ENCODE measurements at places on chromosomes 1 and 21.

DNA sequence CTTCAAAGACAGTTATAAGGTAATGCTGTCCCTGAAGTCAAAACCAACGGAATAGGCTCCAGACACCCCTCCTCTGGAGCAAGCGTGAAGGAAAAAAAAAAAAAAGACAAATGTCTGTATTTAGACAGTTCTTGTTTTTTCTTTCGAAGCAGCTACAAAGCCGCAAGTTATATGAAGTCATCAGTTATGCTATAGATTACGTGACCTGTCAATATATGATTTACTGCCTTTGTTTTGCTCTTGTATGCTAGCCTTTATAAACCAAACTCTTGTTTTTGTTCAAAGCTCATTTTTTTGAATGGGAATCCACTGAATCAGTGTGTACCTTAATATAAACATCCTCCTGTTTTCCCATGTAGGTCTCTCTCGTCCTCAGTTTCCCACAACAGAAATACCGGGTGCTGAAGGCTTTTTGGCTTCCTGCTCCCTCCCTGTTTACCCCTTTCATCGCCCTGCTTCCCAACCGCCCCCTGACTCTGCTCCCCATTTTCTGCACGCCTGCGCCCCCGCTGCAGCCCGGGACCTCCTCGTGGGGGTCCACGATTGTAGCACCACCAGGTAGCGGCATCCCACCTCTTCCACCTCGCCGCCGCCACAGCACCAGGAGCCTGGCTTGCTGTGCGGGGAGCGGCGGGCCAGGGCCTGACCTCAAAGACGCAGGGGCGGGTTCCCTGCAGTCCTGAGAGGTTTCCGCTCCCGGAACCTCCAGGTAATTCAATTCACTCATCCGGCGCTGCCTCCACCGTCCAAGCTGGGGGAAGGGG, 5.2 kb upstream of the ZNF678 start:
- no peak for DNase-seq

- no peak for DNase-seq
These were observed 10.4 kb downstream of the SLC30A10 start for GRCh38 chr1:219917851-219918466.

GRCh38 chr1:235637756-235638534, 11.6 kb downstream of the GNG4 start:
- no peak for DNase-seq

GRCh38 chr1:89908672-89909436, 86.1 kb upstream of the ZNF326 start:
- peak; percentile 54 for DNase-seq

DNA sequence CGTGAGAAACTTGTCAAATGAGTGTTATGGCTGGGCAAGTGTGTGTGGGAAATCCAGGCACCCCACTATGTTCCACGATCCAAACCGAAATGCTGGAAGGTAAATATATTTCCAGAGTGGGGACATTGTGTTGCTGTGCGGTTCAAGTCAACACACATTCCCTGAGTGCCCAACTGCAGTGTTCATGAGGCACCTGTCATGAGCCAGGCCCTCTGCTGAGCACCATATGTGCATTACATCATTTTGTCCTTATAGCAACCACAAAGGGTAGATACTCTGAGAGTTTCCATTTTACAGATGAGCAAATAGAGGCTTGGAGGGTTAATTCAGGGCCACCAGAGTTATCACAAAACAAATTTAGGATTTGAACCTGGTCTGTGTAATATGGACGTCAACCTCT, 59.9 kb upstream of the SOD1 start:
- no peak for DNase-seq

GRCh38 chr1:87051965-87052364, 137.5 kb downstream of the HS2ST1 start:
- no peak for DNase-seq

- no peak for DNase-seq
These were observed 3.6 kb downstream of the ABCA4 start for GRCh38 chr1:94117259-94117851.

GRCh38 chr1:27097484-27097917, 57.4 kb downstream of the SLC9A1 start:
- peak; percentile 85 for DNase-seq

DNA sequence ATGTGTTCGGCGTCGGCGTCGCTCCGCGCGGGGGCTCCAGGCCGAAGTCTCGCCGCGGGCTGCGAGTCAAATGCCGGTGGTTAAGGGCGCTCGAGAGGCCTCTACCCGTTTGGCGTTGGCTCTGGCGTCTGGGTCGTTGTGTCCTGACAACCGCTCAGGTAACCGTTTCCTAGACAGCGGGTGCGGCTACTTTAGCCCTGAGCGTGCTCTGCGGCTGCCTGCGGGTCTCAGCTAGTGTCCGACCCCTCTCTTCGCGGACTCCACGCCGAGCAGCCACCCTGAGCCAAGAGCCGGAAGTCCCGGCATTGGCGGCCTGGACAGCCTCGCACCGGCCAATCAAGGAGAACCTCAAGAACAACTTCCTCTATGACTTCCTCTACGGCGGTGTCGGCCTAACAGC, 173.4 kb downstream of the SETD4 start:
- no peak for DNase-seq

DNA sequence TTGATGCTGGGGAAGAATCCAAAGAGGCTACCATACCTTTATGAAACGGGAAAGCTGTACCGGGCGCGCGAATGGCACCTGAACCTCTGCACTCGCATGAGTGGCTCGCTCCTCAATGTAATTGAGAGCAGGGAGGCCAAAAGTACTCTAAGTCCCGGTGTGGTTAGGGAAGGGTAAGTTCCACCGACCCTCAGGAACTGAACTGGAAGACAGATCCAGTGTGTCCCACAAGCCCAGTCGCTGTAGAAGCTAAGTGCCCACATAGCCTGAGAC, 1.0 kb downstream of the GATAD2B start:
- DNase-seq, result no peak

DNA sequence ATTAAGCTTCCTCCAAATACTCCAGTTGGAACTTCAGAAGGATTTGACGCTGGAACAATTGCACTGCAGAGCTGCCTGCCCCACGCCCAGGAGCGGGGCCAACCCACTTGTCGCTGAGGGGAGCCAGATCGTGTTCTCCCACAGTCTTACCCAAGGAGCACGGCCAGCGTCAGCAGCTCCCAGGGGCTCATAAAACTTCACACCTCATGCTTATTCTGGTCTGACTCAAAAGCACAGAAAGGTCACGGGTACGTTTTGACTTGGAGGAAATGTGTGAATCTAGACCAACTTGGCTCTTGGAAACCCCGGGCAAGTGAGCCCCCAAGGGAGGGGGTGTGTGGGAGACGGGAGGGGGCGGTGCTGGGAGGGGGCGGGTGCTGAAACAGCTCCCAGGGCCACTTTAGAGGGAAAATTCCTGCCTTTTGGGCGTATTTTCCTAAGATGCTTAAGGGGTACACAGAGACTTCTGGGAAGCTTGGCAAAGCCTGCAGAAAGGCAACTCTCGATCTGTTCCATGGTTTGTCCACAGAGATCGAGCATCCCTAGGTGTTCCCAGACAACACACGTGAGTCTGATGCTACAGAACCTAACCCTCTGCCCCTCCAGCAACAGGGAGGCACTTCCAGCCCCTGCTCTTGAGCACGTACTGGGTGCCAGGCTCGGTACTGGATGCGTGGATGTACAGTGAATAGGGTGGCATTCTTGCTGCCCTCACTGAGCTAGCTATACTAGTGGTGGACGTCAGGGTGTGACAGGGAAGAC, 98.9 kb downstream of the DHRS3 start:
- DNase-seq, result no peak

- DNase-seq, result no peak
These were observed 220.9 kb downstream of the ATG4C start for GRCh38 chr1:63004868-63005267.
